ENCODE measurements at places on chromosomes 5 and 9.

DNA sequence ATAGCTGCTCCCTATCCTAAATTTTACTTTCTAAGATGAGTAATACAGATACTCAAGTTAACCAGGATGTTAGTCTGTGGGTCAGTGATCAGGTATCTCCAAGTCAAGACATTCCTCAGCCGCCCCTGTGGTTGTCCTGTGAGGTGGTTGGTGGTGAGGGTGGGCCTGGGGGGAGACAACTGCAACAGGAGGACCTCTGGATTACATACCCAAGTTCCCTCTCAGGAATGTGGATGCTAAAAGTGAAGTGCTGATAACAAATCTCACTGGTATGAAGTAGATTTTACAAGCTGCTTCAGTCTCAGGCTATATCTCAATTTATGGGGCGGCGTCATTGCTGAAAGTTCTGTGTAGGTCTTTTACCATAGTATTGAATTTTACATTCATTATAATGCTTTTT is 38.3 kb downstream of the SLC1A3 start:
- DNase-seq: no peak

DNA sequence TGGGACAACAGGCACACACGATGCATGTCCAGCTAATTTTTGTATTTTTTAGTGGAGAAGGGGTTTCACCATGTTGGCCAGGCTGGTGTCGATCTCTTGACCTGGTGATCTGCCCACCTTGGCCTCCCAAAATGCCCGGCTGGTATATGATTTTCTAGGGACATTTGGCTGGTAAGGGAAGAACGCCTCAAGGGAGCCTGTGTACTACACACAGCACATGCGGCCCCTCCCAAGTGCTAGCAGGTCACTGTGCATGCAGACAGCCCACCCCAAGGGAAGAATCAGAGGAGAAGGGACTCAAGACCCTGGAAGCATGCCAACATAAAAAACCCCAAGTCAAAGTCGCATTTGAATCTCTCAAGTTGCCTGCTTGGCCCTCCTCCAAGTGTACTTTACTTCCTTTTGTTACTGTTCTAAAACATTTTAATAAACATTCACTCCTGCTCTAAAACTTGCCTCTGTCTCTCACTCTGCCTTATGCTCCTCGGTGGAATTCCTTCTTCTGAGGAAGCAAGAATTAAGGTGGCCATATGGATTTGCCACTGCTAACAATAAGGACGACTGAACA is 24.3 kb upstream of the OTULINL start:
- DNase-seq: peak; percentile 21

GRCh38 chr9:135604437-135605237 is 34.7 kb downstream of the GLT6D1 start:
- no peak for DNase-seq

GRCh38 chr5:177132136-177133095 is 1.2 kb upstream of the NSD1 start:
- no peak for DNase-seq

DNA sequence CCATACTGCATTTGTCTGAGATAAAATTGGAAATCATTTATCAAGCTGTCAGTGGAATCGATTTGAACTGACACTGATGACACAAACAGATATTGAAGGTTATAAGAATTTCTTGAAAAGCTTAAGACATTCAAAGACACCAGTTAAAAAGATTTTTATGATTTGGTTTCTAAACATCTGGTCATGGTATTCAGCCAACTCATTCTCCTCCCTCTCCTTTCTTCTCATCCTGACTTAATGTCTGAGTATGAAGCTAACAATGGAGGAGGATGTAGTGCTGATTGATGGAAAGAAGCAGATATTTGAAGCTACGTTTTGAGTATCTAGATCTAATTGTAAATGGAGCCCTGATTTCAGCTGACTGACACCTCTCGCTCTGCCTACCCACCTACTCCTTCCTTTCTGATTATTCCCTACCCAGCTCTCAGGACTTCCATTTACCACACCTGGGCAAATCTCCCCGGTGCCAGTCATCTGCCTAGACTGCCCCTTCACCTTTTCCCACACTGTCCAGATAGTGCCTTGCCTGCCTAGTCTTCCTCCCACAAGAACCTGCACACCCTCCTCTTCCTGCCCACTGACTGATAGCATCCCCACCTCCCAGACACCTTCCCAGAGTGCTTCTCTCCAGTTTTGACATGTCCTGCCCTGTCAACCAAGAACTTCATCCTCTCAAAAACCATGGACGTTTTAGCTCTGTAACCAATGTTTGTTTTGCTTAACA is 20.7 kb upstream of the LIFR start:
- no peak for DNase-seq

DNA sequence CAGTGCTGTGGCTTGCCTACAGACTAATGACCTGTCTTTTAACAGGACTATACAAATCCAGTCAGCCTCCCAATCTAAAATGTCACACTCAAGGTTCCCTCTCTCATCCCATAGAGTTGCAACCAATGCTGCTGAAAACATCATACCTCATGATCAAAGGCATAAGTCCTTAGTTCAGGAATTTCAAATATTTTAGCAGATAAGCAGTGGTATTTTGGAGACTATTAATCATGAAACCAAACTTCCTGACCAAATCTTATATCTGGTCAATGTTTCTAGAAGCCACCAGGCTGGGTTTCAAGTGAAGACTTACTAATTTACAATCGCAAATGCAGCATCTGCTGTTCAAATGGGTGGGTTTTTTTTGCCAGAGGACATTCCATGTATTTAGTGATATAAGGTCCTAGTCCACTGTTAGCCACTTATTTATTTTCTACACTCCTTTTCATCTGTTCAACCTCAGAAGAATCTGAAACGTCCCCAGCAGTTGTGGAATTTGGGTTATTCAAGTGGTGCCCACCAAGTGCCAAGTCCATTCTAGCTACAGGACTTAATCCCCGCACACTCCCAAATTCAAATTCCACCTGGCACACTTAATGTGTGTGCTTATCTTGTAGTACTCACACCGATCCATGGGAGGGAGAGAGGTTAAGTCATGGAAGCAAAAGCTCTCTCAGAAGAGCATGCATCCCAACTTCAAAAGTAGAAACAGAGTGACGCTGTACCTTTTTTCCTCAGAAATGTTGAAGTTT is 5.8 kb downstream of the TAS2R1 start:
- no peak for DNase-seq

DNA sequence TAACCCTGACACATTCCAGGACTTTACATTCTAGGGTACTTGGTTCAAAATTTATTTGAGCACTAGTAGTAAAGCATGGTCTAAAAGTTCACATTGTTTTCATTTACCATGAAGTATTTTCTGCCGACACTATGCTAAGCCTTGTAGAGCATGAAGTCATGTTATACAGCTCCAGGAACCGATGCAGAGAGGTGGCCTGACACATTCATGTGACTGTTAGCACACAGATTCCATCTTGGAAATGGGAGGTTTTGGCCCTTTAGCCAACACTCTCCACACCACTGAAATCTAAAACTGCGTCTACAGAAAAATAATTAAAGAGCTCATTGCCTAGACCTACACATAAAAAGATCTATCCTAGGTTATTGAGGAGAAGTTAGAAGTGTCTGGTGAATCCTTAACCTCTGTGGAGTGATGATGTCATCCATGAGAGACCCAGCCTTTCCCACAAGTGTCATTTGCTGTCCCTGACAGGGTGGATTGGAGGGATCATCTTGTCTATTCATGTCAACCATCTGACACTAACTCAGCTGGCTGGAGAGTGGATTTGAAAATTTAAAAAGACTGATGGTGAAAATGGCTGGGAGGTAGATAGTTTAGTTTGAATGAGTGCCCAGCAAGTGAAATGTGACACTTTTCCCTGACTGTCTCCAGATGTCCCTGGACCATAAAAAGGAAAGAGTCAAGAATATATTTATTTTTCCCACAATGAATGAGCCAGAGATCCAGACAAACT is 1.3 kb downstream of the RANBP3L start:
- DNase-seq: no peak

DNA sequence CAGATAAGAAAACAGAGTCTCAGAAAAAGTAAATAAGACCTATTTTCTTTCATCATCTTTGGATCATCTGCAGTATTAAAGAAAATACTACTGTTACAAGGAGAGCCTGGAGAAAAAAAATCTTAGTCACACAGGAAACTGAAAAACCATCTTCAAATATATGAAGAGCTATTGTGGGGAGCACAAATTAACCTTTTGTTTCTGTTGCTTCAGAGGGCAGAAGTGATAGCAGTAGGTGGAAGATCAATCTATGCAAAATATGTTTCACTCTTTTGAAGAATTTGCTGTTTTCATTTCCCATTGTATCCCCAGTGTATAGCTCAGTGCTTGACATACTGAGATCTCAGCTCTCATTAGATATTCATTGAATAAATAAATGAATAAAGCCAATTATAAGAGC is 13.1 kb upstream of the CEMIP2 start:
- DNase-seq: no peak

DNA sequence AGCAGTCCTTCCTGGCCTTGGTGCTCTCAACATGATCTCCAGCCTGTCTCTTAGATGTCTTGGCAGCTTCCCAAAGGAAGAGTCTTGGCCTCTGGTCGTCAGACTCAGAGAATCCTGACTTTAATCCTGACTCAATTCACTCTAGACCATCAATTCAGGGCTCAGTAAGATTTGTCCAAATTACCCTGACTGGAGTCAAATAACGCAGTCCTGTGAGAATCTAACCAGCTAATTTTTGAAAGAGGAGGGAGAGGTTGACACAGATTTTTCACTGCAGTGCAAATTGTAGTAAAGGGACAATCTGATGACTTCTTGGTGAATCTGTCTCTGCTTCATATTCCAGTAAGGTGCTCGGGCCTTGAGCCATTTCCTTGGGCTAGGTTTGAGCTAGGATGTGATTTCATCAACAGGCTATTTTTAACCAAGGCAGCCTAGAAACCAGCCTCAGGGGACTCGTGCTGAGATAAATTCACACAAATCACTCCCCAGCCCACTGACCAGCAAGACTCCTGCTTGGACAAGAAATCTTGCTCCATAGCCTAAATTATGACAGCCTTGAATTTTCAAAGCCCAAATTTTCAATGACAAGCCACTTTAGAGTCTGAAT is 257.4 kb downstream of the ENC1 start:
- no peak for DNase-seq

DNA sequence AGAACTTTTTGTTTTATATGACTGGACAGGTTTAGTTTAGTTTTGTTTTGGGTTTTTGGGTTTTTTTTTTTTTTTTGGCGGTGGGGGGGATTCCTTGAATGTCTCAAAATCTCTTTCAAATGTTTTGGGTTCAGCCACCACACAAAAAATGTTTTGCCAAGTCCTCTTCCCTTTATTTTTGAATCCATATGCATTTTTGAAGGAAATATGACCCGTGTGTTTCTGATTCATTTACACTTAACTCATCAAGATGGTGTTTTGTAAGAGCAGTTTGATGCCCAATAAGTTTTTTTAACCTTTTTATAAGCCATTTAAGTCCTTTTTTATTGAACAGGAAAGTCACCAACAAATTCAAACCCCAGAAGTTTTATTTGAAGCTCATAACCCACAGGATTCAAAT is 209.8 kb downstream of the CWC27 start:
- DNase-seq: no peak

GRCh38 chr9:16076511-16076910 is 523.7 kb downstream of the CCDC171 start:
- DNase-seq: no peak

DNA sequence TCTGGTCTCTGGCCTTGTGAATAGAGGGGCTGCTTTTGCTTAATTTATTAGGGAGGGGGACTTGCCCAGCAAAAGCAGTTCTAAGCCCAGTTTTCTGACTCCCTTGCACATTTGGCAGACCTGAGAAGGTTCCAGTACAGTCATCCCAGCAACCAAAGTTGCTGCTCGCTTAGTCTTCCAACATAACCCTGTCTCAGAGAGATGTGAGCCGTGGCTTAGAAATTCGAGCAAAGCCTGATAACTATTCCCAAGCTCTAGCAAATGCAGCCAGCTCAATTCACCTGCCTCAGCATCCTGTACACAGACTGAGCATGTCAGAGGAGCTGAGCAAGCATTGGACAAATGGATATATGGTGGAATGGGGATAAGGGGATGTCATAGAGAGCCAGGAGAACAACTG is 401.9 kb downstream of the SPOCK1 start:
- no peak for DNase-seq

DNA sequence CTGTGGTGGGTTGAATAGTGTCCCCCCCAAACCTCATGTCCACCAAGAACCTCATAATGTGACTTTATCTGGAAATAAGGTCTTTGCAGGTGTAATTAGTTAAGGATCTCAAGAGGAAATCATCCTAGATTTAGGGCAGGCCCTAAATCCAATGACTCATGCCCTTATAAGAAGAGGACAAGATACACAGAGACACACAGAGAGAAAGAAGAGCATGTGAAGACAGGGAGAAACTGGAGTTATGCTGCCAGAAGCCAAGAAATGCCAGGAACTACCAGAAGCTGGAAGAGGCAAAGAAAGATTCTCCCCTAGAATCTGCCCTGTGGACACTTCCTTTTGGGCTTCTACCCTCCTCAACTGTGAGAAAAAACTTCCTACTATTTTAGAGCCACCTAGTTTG is 8.8 kb downstream of the FAM13B start:
- no peak for DNase-seq

DNA sequence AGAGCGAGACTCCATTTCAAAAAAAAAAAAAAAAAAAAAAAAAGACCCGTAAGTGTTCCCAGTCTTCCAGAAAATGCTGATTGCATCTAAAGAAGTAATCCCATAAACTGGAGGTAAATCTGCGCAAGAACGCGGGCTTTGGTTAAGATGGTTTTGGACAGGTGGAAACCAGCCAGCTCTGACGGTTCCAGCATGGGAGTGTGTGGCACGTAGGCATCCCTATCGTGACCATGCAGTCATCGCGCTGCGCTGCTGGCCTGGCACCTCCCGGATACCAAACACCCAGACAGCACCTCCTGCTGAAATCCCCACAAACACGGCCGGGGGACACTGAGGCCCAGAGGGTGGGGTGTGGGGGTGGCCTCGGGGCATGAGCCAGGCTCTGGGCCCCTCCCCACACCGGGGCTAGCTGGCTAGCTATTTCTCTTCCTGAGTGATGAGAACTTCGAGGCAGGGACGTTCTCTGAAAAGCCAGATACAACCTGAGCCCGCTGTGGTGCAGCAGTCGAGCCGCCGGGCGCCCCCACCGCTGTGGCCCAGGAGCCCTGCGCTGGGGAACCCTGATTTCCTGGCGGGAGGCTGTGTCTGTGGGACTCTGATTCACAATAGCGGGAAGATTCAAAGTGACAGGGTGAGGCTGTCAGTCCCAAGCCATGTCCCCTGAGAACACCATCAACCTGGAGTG is 32.2 kb upstream of the NOTCH1 start:
- DNase-seq: no peak

- no peak for DNase-seq
These were observed 41.1 kb downstream of the LIX1 start for GRCh38 chr5:97101189-97101910.

DNA sequence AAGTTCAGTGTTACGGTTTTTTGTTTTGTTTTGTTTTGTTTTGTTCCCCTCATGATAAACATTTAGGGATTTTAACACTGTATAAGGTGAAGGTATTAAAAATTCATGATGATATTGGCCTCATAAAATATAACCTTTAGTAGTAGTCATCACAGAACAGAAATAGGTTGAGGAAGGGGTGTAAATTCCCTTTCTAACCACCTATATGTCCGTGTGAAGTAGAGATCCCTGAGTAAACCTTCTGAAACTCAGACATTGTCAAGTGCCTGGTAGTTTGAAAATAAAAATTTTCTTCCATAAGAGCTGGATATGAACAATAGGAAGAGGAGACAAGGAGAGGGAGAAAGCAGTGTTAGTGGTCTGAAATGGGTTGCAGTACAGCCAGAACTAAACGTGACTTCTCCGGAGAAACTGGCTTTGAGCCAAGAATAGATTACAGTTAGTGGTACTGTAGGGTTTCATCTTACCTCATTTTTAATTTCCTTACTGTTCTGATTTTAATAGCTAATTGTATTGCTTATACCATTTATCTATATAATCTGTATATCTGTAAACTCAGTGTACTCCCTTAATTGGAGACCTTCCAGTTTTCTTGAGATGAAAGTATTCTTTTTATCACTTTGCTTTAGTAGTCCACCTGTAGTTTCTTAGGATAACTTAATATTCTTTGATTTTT is 18.3 kb downstream of the UGCG start:
- DNase-seq: no peak
